ENCODE measurements at places on chromosomes 2 and 18. TPM values are rescaled to one million over a fixed set of nuclear protein-coding genes. Genes with fewer than 3 reads are reported as not detected.

The XIRP2 gene
- total RNA-seq, result 0.45 TPM

The EDAR gene
- total RNA-seq, result not detected

The SLC30A3 gene
- total RNA-seq, result 3.2 TPM

The ZNF24 gene
- total RNA-seq, result 69.6 TPM

The ABCG5 gene
- not detected for total RNA-seq

Data from cerebellum (tissue), 4 donors.